ENCODE measurements at places on chromosomes 1 and 21.
A peak's percentile ranks its signal among the peaks of the same experiment; 100 is the strongest.

- no peak for DNase-seq
Observed at GRCh38 chr1:164040754-164041153, 518.2 kb upstream of the PBX1 start.

- DNase-seq: no peak
Observed at GRCh38 chr1:233610628-233611027, 3.3 kb upstream of the KCNK1 start.

GRCh38 chr1:204544321-204544720, 28.1 kb downstream of the MDM4 start:
- no peak for DNase-seq

DNA sequence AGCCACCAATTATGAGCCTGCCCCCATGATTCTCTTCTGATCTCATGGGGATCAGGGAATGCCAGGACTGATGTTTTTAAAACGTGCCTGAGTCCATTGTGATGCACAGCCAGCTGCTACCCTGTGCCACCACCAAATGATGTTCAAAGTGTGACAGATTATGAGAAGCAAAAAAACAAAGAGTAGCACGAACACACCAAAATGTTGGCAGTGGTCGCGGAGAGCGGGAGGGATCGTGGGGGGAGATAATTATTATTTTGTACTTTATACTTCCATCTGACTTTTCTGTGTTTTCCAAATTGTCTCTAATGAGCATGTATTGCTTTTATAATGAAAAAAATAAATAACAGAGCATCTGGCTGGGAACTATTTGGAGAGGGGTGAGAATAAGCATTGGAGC, 50.5 kb downstream of the EPHB2 start:
- no peak for DNase-seq

- no peak for DNase-seq
Observed at GRCh38 chr1:12069623-12070244, 6.6 kb downstream of the TNFRSF8 start.

DNA sequence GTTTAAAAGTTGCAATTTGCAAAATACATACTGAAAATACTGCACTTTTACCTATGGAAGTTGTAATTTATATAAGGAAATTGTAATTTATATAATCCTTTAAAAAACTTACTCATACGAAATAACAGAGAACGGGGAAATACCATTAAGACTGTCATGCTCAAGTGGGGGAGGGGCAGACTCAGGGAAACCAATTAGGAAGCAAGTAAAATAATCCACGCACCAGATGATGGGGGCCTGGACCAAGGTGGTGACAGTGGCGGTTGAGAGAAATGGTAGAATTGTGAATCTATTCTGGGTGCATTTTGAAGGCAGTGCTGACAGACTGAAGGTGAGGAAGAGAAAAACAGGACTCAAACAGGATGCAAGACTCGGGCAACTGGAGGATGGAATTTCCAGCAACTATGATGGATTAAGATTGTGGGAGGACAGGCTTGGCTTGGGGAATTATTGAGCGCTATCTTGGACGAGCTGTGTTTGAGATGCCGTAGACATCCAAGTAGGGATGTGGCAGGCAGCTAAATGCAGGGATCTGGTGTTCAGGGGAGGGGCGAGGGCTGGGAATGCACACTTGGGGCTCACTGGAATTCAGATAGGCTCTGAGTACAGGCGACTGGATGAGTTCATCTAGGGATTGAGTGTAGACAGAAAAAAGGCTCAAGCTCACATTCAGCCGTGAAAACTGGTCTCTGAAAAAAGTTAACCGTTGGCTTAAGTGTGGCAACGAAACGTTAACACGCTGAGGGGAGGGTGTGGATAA, 977 bp downstream of the LCA5L start:
- peak; percentile 45 for DNase-seq

DNA sequence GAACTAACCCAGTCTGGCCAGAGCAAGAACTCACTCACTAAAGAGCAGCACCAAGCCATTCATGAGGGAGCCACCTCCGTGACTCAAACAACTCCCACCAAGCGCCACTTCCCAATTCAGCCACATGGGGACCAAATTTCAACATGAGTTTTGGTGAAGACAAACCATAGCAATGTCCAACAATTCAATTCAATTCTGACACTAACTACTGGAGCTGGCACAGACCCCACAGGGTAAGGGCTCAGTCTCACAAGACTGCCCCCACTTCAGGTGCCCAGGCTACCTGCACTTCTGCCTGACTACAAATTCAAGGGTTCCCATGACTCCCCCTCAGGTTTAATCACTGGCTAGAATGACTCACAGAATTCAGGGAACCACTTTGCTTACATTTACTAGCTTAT, 48.8 kb upstream of the RAP1A start:
- no peak for DNase-seq

DNA sequence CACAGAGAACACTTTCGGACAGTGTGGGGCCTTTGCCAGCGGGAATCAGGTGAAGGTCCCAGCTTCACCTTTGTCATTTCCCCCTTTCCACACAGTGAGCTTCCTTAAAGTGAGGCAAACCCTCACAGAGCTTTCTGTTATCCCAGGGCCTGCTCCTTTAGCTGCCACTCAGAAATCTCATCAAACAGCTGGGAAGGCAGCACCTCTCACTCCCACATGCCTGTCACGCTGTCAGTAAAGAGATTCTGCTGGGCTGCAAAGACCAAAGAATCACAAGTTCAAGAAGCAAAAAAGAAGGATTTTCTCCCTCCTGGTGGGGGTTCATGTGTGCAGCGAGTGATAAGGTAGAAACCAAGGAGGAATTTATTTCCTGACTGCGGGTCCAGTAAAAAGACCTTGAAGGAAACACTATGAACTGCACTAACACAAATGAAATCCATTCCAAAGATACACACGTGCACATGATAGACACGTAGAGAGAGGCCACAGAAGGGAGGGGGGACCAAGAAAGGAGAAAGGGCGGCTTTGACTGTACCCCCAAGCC, 44.0 kb downstream of the HTR6 start:
- DNase-seq: no peak

DNA sequence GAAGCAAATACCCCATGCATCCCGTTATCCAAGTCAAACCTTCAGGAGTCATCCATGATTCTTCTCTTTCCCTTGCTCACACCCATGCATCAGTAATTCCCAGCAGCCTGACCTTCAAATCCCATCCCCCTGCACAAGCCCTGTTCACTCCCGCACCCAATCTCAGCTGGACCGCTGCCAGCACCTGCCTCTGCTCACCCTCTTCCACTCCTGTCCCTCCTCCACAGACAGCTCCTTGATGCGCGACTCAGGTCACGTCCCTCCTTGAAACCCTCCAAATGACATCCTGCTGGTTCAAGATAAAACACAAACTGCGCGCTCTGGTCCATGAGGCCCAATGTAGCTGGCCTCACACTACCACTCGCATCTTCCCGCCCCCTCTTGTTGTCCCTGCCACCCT, 43.4 kb upstream of the MPZL1 start:
- peak; percentile 24 for DNase-seq

- DNase-seq: no peak
Observed at GRCh38 chr21:38402795-38403194, 95.5 kb downstream of the ERG start.

GRCh38 chr1:7388488-7389185, 382.5 kb upstream of the VAMP3 start:
- DNase-seq: peak; percentile 60

DNA sequence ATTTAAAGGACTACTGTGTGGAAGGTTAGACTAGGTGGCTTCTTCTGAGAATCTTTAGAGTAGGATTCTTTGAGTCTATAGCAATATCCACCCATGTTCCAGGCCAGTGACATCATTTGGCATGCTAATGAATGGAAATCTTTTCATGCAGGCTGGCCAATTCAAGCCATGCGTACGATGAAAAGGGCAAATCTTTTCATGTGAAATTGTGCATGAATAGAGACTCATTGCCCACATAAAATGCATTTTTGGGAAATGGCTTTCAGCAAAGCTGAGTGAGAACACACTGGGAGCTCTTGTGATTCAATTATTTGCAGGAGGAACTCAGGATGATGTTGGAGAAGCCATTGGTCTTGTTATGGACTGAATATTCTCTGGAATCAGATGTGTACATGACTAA, 324.9 kb upstream of the DAB1 start:
- DNase-seq: peak; percentile 95

DNA sequence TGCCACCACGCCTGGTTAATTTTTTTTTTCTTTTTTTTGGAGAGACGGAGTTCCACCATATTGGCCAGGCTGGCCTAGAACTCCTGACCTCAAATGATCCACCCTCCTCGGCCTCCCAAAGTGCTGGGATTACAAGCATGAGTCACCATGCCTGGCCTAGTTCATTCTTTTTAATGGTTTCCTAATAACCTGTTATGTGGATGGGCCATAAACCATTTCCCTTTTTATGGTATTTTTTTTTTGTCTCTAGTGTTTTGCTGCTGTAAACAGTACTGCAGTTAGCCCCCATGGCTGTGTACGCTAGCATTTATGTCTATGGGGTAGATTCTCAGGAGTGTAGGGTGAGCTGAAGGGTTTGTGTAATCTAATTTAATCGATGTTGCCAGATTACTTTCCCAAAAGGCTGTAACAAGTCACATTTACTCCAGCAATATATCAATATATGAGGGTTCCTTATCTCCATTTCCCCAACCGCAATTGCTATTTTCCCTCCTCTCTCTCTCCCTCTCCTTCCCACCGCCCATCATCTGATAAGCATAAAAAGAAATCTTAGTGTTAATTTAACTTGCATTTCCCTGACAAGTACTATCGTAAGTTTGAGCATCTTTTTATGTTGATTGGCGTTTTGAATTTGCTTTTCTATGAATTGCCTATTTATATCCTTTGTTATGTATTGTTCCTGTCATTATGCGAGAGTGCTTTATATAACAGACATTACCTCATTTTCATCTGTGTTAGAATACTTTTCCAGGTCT, 28.7 kb downstream of the RCSD1 start:
- DNase-seq: no peak

GRCh38 chr1:87052961-87053360, 138.5 kb downstream of the HS2ST1 start:
- DNase-seq: no peak

- no peak for DNase-seq
Observed at GRCh38 chr1:88341447-88341846, 342.6 kb upstream of the PKN2 start.

- DNase-seq: no peak
Observed at GRCh38 chr1:219954052-219954451, 25.7 kb upstream of the SLC30A10 start.

DNA sequence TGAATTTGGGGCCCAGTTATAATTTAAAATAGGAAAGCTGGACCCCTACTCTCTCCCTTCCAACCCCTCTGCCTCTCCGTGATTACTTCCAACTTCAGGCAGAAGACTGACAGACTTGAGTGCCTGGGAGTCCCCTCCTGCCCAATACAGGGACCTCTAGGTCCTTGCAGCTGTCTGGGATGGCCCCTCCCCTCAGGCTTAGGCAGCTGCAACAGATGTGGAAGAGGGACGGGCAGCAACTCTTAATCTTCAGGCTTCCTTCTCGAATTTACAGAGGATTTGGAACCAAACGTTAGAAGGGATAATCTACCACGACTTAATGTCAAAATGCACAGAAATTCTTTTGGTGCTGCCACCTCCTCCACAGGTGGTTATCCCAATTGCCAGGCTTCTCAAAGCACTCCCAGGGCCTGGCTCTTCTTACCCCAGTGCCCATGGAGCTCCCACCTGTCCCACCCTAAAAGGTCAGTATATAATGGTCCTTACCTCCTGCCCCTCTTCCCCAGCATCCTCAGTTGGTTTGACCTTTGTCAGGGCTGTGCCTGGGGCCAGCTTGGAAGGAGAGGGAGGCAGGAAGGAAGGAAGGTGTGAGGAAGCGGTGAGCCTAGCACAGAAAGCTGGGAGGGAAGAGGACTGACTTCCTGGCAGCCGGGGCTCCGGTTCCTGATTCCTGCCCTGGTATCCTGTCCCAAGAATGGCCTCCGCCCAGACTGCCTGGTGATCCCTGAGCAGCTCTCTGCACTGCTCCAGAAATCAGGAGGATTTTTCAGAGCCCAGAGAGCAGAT, 2.8 kb downstream of the PEA15 start:
- no peak for DNase-seq

Data from NCI-H1417 (cell line).